ENCODE measurements at places on chromosomes 3 and 15.

DNA sequence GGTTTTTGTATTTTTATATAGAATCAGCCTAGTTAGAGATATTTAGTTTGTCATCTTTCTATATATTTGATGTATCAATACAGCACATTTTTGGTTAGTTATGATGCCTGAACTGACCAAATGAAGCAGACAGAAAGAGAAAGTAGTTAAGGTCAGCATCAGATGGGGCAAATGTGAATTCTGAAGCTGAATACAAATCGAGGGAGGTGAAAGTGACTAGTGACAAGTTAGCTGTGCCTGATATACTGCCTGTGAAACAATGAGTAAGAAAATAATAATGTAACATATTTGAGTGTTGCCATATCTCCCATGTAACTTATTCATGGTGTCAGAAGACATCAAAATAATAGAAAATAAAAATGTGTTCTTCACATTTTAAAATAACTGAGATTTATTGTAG is 680.3 kb upstream of the SEMA6D start:
- DNase-seq: no peak

GRCh38 chr15:33810073-33810595 is 158.2 kb upstream of the CHRM5 start:
- no peak for DNase-seq

DNA sequence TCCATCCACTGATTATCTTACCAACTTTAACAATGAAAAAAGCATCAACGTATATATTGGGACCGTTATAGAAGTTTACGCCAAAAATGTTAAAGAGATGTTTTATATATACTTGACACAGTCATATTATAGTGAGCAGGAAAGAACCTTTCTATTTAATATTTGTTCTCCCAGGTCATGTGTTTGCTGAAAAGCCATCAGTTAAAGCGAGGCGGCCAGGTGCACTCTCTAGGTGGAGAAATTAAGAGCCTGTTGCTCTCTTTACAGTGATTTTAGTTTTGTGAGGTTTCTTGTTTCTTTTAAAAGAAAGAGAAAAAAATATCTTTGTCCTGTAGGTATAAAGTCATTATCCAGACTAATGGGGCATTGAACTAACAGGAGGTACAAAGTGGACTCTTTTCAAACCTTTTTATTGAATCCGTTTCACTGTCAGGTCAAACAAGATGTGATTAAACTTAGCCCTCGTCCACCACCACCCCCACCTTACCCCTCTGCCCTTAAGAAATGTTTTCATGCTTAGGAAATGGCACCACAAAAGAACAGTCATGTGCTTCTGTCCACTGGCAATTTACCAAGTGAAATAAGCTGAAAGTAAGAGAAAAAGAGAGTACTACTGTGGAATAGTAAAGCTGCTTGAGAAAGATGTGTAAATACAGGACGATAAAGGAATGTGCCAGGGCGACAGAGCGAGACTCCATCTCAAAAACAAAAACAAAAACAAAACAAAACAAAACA is 279.9 kb downstream of the PTPRG start:
- no peak for DNase-seq

- DNase-seq: no peak
Measured at GRCh38 chr15:36943508-36944361, 156.6 kb downstream of the MEIS2 start.

GRCh38 chr3:44355362-44356033 is 16.9 kb downstream of the TCAIM start:
- no peak for DNase-seq

DNA sequence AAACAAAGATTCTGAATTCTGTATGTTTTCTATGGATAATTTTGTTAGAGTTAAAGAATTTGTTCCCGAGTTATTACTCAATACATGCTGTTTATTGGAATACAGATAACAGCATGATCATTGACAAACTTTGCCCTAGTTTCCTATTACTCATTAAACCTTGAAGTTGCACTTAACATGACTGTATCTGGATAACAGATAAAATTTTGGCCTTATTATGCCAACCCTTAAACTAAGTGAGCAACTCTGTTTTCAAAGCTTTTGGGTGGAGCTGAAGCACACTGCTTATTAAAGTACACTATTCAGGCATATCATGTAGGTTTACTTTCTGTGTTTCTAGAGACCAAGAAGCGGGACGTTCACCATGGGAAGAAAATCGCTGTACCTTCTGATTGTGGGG is at the start of gene AADAC:
AADAC (plus strand) TSS at position 318 of the 400 bp plus-strand sequence; CDS start at position 365, 47 bp downstream.
- no peak for DNase-seq

DNA sequence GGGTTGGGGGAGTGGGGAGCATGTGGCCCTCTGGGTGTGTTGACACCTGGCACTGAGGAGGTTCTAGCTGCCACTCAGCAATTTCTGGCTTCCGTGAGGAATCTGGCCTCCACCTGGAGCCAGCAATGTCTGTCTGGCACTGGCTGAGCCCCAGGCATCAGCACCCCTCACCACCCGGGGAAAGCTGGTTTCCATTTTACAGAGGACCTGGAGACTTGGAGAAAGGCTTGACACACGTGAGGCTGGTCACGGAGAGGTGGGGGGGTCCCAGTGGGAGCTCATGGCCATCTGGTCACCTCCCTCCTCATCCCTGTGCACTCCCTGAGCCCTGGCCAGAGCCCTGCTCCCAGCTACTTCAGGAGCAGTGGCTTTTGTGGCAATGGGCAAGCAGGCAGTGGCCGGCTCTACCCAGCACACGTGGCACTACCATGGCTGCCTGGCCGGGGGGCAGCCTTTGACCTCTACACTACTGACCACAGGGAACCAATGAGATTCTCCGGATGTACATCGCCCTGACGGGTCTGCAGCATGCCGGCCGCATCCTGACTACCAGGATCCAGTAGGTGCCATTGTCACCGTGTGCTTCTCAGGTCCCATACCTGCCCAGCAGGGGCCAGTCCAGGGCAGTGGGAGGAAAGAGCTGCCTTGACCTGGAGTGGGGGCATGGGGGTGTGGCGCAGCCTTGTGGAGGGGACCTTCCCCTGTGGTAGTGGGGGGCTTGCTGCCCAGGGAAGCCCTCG is 28.5 kb downstream of the ACAD9 start:
- DNase-seq: no peak

DNA sequence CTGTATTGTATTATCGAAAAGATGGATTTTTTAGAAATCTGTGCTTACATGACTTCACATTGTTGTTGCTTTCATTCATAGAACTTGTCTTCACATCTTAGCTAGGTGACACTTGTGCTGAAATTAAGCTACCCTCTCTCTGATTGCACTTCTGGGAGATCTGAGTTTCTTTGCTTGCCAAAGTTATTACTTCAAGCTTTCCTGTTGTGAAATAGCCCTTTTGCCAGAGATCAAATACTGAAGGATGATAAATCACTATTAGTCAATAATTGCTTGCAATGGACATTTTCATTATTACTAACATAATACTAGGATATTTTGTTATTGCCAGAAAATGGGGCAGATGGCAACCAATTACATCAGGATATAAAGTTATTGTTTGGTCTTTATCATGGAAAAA is 34.7 kb downstream of the PIK3CA start:
- DNase-seq: no peak

DNA sequence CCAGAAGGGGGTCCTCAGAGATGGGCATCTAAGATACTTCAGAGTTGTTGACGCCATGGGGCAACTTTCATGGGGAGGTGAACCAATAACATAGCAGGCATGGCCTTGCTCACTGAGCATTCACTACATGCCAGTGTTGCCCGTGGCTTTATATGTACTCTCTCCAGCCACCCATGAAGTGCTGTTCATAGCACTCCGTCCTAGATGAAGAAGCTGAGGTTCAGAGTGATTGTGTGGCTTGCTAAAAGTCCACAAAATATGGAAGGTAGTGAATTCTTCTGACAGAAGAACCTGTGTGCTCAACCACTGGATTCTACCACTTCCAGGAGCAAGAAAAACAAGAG is 9.8 kb upstream of the SEMA4B start:
- DNase-seq: no peak

DNA sequence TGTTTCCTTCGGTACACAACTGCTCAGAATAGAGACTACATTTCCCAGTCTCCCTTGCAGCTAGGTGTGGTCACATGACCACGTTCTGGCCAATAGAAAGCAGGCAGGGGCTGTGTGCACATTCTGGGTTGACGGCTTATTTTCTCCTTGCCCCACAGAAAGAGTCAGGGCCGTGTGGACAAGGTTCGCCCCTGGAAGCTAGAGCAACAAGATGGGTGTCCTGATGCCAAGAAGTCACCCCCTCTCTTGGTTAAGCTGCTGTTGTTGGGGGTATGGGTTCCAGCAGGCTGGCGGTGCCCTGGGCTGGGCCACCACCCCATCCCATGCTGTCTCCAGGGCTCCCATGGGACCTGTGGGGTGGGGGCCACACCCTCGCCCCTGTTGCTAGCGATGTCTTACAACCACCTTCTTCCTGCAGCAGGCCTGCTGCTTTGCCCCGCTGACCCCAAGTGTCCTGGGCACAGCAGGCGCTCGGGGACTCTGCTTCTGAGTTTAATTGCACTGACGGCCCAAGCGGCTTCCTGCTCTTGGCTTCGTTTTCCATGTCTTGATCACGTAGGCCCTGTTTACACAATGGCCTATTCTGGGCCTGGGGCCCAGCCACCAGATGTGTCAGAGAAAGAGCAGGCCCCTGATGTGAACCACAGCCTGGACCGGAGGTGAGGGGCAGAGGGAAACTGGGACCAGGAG is 24.9 kb downstream of the ABTB1 start:
- no peak for DNase-seq

DNA sequence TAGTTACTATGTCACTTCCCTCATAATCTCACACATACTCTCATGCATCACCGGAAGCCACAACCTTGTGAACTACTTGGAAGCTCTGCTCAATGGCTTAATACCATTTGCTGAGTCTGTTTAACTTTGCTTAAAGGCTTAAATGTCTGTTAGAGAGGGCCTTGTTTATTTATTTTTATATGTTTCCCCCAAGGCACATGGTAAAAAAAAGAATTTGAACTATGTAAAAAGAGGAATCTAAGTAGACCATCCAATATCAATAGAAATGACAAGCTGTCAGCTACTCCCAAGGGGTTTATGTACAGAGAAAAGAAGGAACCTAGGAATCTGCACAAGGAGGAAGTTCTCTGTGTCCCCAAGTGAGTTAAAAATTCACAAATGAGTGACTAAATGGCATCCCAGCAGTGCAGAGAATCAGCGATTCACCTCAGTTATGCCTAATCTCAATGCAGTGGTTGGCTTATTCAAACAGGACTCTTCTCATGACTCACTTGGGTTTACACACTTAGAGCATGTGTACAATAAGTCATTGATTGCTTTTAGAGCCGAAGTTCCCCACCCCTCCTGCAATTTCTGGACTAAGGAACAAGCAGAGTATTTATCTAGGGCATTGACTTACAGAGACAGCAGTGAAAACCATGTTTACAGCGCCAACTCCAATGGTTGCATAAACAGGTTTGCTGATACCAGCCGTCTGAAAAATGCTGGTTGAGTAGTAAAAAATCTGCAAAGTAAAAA is 24.4 kb downstream of the SLC2A2 start:
- DNase-seq: no peak

GRCh38 chr3:106529738-106530137 is 660.9 kb upstream of the CBLB start:
- DNase-seq: no peak

GRCh38 chr3:134640872-134641470 is 9.9 kb downstream of the KY start:
- no peak for DNase-seq

GRCh38 chr3:156341831-156342416 is 213.0 kb downstream of the SSR3 start:
- DNase-seq: no peak

DNA sequence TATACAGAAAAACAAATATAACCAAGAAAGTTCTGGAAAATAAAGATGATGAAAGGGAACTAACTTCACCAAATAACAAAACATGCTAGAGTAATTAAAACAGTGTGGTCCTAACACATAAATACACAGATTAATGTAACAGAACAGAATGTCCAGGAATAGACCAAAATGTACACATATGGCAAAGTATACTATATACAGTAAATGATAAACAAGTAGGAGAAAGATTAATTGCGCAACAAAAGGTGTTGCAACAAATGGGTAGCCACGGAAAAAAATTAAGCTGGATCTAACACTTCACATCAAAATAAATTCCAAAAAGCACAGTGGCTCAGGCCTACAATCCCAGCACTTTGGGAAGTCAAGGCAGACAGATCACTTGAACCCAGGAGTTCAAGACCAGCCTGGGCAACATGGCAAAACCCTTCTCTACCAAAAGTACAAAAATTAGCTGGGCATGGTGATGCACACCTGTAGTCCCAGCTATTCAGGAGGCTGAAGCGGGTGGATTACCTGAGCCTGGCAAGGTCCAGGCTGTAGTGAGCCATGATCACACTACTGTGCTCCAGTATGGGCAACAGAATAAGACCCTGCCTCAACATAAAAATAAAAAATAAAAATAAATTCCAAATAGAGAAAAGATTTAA is 19.8 kb downstream of the SCAP start:
- no peak for DNase-seq

DNA sequence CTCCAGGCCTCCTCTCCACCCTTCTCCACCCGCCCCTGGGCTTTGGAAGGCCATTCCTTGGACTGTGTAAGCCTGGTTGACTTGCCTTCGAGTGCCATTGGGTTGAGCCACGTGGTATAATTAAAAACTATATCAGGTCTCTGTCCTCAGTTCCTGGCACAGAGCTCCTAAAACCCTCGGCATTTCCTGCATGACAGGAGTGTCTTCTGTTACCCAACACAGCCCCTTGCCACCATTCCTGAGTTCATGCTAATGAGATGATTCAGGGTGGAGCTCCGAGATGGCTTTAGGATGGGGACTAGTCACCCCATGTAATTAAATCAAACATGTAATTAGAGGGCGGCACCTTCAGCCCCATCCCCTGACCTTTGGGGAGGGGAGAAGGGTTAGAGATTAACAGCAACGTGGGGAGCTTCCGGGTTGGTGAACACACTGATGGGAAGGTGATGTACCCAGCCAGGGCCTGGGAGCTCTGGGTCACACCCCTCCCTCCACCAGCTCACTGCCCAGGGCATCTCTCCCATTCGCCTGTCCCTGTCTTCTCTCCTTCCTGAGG is 256.4 kb downstream of the FAM43A start:
- DNase-seq: no peak

DNA sequence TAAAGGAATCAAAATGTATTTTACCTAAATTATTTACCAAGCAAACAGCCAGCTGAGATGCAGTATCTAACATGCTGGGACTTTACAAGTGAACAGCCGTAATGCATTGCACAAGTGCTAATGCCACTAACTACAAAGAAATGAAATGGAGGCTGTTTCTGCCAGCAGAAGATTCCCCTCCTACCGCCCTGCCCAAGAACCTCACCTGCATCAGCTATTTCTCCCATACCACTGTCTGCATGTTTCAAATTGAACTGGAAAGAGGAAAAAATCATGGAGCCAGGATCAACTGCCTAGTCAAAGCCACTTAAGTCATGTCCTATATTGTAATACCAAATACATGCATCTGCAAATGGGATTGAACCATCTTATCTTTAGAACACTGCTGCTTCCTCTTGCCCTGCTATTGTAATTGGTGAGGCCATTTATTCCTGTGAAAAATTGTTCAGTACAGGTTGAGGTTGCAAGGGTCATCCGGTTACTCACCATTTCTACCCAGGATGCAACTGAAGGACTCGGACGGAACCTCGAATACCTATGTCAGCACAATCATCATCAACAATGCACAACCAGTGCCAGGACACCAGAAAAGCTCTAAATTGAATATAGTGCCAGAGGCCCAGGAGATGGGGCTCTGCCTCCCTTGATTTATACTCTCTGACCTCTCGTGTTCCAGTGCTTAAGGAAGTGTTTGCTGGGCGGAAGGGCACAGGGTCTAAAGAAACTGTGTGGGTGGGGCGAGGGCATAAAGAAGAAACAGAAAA is 27.5 kb downstream of the ANXA2 start:
- DNase-seq: no peak

- no peak for DNase-seq
Measured at GRCh38 chr3:196053487-196053886, 28.4 kb downstream of the TFRC start.
